ENCODE measurements at places on chromosomes 2 and 18. TPM values are rescaled to one million over a fixed set of nuclear protein-coding genes. Genes with fewer than 3 reads are reported as not detected.

MAP2 gene
- 1,096 TPM for total RNA-seq

BOK gene
- total RNA-seq: 19.4 TPM

KIF5C gene
- total RNA-seq: 398 TPM

GKN1 gene
- total RNA-seq: not detected

All from parietal lobe (tissue), 2 donors.